ENCODE measurements at places on chromosomes 1 and 21. TPM values are rescaled to one million over a fixed set of nuclear protein-coding genes. Genes with fewer than 3 reads are reported as not detected.

DNA sequence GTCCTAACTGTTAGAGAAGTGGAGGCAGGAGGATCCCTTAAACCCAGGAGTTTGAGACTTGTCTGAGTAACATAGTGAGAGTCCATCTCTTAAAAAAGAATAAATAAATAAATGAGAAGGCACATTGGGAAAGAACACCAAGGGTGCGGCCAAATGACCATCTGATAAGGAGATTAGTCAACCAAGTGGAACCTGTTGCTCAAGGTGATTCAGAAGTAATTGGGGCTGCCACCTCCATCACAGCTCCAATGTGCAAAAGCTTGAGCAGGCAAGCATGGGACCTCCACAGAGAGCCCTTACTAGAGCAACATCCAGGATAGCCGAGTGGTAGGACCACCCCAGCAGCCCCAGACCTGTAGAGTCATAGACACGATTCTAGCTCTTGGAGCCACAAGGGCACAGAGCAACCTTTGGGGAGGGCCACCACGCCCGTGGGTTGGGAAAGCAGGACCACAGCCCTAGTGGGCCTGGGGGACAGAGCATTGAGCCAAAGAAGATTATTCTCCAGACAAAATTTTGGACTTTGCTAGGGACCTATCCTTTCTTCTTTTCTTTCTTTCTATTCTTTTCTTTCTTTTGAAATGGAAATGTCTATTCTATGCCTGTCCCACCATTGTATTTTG lies 40.9 kb downstream of the KCNK1 start:
- H3K27ac ChIP-seq, result no peak overlapping the region
- DNase-seq, result no peak
- no peaks in the 10 kb centered on the region for H3K36me3 ChIP-seq
- no peaks in the 10 kb centered on the region for H3K27me3 ChIP-seq

GRCh38 chr1:205879974-205880373 lies 30.0 kb upstream of the PM20D1 start:
- H3K4me3 ChIP-seq, result no peak overlapping the region
- H3K27ac ChIP-seq, result no peak overlapping the region
- no peaks in the 10 kb centered on the region for H3K4me1 ChIP-seq

DNA sequence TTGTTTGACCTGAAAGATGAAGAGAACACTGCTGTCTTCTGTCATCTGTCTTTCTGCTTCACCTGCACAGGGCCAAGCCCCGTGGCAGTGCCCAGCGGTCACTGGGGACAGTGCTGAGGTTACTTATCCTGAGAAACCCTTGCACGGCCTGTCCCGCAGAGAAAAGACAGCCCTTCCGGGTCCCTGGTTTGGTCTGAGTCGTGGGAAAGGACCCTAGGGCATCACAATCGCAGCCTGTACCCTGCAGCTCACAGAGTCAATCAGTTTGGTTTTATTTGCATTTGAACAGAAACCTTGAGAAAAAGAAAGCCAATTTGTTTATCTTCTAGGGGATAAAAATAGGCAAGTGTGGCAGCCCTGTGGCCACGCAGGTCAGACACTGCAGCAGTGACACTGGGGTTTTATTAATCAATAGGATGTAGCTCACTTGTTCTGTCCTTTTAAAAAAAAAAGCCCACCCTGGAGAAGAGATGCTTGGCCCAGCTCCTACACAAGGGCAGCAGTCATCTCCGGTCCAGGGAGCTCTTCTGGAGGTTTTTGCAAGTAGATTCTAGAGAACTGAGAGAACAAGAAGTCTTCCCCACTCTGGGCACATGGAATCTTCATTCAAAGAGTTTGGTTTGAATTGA lies 120.0 kb downstream of the PEX14 start:
- peaks cover 24% of the 10 kb centered on the region for H3K4me1 ChIP-seq
- no peaks in the 10 kb centered on the region for H3K27me3 ChIP-seq

DNA sequence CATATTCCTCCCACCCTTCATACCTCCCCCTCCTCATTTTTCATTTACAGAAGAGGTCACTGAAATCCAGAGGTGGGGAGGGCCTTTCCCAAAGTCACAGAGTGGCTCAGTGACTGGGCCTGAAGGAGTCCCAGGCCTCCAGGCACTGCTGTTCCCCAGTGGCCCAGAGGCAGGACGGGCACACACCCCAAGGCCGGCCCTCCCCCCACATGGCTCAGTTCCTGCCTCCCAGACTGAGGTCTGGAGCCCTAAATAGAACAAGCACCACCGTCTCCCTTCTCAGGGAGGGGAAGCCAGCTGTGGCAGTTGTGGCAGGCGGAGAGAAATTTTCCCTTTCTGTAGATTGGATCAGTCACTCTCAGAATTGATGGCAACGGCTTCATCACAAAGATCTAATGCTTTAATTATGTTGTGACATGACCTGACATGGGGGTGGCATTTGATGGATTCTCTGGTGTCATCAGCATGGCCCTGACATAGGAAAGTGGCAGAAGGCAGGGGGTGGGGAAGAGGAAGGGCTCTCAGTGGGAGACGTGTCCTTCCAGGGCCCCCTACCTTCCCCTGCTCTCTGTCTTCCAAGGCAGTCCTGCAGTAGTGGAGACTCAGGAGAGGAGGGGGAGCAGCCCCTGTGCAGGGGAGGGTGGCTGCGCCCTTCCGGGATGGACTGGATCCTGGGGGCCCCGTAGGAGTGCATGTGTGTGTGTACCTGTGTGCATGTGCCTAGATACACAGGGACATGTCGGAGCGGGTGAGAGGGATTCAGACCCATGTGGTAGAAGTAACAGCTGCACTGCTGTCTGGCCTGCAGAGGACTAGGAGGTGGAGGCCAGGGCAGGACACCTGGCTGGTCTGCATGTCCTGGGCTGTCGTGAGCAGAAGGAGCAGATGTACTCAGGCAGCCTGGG lies 41.2 kb upstream of the FOXO6 start:
- DNase-seq, result no peak
- H3K4me1 ChIP-seq, result no peaks in the 10 kb centered on the region
- no peak overlapping the region for H3K27ac ChIP-seq
- H3K27me3 ChIP-seq, result peaks cover 38% of the 10 kb centered on the region

DNA sequence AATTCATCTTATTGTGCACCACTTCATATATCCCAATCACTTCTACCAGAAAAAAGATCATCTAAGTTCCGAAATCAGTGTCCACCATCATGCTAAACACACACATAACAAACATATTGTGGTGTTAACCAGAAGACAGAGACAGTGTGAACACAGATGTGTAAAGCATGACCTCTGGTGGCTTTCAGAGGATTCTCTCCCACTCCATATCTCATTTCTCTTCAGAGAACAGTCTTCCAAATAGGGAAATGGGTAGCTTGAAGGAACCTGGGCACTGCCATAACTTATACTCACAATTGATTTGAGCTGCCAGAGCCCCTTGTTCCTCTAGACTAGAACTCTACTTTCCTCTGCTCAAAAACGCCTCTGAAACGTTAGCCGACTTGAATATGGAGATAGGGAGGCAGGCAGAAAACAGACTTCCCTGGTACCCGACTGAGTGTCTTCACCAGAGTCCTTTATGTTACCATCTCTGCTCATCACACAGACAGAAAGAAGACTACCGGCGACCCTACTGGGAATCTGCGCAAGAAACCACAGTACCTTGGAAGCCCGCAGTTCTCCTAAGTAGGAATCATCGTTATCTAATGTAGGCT lies 1.8 kb upstream of the ELAPOR1 start:
- H3K27ac ChIP-seq, result no peak overlapping the region
- H3K36me3 ChIP-seq, result no peaks in the 10 kb centered on the region
- DNase-seq, result peak; percentile 41

DNA sequence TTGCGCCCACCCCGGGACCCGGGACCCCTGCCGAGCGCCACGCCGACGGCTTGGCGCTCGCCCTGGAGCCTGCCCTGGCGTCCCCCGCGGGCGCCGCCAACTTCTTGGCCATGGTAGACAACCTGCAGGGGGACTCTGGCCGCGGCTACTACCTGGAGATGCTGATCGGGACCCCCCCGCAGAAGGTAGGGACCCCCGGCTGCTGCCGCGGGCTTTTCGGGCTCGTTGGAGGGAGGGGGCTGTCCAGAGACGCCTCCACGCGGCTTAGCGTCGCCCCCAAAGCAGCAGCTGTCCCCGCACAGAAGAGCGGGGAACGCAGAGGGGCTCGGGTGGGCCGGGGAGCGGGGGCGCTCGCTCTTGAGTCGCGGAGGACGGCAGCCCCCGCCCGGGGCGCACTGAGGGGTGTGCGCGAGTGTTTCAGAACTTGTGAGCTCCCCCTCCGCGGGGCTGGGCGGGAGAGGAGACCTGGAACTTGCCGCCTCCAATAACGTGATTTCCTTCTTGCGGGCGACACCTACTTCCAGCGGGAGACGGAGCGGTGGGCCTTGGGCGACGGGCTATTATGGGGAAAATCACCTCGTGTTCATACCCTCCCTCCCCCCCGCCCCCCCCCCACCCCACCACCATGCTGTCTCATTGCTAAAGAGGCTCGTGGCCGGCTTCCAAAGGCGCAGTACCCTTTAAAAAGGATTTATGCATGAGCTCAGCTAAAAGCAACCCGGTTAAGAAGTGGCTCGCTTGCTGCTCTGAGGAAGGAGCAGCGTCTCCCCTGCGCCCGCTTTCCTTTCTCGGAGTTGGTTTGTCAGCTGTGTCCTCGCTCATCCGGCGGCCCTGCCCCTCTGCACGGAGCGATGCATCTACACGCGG lies 664 bp downstream of the BACE2 start:
- H3K4me1 ChIP-seq, result no peaks in the 10 kb centered on the region
- peak overlapping the region; percentile 58 for H3K4me3 ChIP-seq
- no peaks in the 10 kb centered on the region for H3K36me3 ChIP-seq
- H3K27ac ChIP-seq, result peak overlapping the region; percentile 24

DNA sequence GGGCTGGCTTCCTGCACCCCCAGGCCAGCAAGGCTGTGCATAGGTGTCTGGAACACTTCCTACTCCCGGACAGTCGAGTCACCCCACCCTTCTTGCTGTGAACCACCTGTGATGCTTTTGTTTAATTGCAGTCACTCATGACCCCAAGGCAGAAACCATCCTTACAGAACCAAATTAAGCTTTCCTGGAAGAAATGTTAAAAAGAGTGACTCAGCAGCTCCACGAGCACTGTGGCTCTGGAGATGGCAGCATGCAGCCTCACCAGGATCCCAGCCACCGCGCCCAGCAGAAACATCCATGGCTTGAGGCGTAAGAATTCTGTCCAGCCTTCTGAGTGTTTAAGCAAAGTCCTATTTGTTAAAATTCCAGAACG lies 28.8 kb downstream of the SNAP47 start:
- H3K4me3 ChIP-seq, result no peak overlapping the region
- H3K27ac ChIP-seq, result no peak overlapping the region
- peaks cover 40% of the 10 kb centered on the region for H3K36me3 ChIP-seq
- H3K4me1 ChIP-seq, result peaks cover 25% of the 10 kb centered on the region

DNA sequence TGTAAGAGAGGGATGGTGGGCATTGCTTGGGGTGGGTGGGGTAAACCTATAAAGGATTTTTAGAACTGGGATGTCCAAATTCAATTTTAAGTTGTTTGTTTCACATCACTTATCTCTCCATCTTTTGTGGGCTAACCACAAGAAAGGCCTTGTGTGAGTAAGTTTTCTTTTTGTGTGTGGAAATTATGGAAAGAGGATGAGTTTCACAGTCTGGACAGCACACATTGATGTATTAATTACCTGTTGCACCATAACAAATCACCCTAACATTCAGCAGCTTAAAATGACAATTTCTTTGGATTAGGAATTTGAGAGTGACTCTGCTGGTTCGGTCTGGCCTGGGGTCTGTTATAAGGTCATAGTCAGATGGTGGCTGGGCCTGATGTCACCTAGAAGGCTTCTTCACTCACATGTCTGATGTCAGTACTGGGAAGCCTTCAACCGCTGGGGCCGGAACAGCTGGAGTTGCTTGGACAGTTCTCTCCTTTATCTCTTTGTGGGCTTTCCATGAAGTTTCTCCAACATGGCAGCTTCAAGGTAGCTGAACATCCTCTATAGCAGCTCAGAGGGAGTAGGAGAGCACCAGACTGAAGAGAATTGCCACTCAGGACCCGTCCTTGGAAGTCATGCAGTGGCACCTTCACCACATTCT lies 2.0 kb upstream of the COL9A2 start:
- DNase-seq, result no peak
- no peak overlapping the region for H3K27ac ChIP-seq
- H3K4me3 ChIP-seq, result no peak overlapping the region
- peaks cover 39% of the 10 kb centered on the region for H3K27me3 ChIP-seq
- peaks cover 11% of the 10 kb centered on the region for H3K4me1 ChIP-seq

GRCh38 chr1:155017946-155018316 lies 15.3 kb downstream of the ZBTB7B start:
- no peak overlapping the region for H3K4me3 ChIP-seq
- no peaks in the 10 kb centered on the region for H3K27me3 ChIP-seq
- H3K4me1 ChIP-seq, result peaks cover 6% of the 10 kb centered on the region
- H3K27ac ChIP-seq, result no peak overlapping the region
- peaks cover 22% of the 10 kb centered on the region for H3K36me3 ChIP-seq

DNA sequence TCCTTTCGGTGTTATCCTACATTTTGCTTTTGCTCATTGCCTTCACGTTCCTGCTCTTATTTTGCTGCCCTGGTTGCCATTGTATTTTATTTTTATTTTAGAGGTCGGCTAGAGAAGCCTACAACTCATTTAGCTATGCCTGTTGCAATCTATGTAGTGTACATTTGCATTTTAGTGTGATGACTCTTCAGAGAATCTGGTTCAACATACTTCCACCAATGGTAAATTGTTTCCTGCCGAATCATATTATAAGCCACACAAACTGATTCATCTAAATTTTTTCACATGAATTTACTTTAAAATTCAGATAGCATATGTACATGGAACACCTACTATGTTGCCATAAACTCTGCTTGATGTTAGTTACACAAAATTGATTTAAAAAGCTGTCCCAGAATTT lies 1596.9 kb downstream of the PLA2G4A start:
- H3K27ac ChIP-seq, result peak overlapping the region; percentile 65
- no peak overlapping the region for H3K4me3 ChIP-seq
- peak; percentile 94 for DNase-seq
- no peaks in the 10 kb centered on the region for H3K4me1 ChIP-seq
- no peaks in the 10 kb centered on the region for H3K36me3 ChIP-seq

DNA sequence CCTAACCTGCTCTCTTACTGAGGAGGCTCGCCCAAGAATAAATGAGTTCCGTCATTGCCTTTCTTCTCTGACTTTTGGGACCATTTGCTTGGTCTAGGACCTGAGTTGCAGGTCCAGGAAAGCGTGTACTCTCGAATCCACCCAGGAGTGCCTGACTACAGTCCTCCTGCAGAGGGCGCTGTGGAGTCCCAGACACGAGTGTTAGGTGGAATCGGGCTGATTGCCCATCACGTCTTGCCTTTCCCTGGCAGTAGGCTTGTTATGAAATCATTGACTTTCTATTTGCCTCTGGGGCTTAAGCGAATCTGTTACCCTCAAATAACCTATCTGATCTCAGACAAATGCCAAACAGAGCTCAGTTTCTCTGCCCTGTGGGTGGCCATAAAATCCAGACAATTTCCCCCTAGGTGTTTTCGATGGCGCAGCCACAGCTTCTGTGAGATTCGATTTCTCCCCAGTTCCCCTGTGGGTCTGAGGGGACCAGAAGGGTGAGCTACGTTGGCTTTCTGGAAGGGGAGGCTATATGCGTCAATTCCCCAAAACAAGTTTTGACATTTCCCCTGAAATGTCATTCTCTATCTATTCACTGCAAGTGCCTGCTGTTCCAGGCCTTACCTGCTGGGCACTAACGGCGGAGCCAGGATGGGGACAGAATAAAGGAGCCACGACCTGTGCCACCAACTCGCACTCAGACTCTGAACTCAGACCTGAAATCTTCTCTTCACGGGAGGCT lies at the start of gene IL20:
IL20 (plus strand) TSS at position 685 of the 733 bp plus-strand sequence. CDS start 230 bp downstream, outside the sequence.
- peaks cover 5% of the 10 kb centered on the region for H3K27me3 ChIP-seq
- H3K36me3 ChIP-seq, result no peaks in the 10 kb centered on the region
- DNase-seq, result peak; percentile 80

GRCh38 chr1:24103879-24104278 lies 8.1 kb downstream of the MYOM3 start:
- DNase-seq, result no peak
- no peak overlapping the region for H3K4me3 ChIP-seq
- H3K27ac ChIP-seq, result no peak overlapping the region
- H3K36me3 ChIP-seq, result no peaks in the 10 kb centered on the region

Gene ALX3
- total RNA-seq, result not detected

Gene CFAP45
- total RNA-seq, result 0.72 TPM

Gene BLACAT1
- total RNA-seq, result under 0.01 TPM

Gene DAB1
- total RNA-seq, result 0.56 TPM

All from IMR-90 (cell line).